SK-N-SH (cell line): ENCODE measurements at places on chromosomes 3 and 15. TPM values are rescaled to one million over a fixed set of nuclear protein-coding genes. Genes with fewer than 3 reads are reported as not detected.

Gene FMN1
- 9.1 and 10.5 TPM in 2 replicates for polyA plus RNA-seq

Gene TRIM42
- polyA plus RNA-seq, result not detected in 2 replicates

Gene GOLGA6L9
- 7.3 and 7.4 TPM in 2 replicates for polyA plus RNA-seq

Gene SLC28A2
- not detected in 2 replicates for polyA plus RNA-seq

Gene ARHGAP31
- 4.4 and 7.7 TPM in 2 replicates for polyA plus RNA-seq

Gene TIMP4
- polyA plus RNA-seq, result not detected in 2 replicates

Gene KY
- 1.9 and 2.4 TPM in 2 replicates for polyA plus RNA-seq

DNA sequence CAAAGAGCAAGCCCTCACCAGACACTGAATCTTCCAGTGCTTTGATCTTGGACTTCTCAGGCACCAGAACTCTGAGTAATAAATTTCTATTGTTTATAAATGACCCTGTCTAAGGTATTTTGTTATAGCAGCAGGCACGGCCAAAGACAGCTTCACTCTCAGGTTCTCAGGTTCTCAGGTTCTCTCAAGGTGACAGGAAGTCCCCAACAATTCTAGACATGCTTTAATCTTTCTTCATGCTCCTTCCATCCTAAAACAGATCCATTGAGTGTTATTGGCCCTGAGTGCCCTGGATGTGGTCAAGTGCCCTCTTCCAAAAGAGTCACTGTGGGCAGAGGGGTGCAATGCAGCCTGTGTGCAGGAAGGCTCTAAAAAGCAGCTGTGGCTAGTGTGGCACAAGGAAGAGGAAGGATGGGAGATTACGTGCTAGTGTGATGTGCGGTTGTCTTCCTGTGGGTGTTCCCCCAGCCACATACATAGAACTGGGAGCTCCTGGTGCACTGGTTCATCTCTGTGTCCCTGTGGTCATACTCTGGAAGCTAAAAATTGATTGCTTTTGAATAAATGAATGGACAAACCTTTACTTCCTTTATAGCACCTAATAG, 11.0 kb upstream of the RAB7A start:
- H3K4me3 ChIP-seq, result no peak overlapping the region
- H3K36me3 ChIP-seq, result no peaks in the 10 kb centered on the region
- H3K27ac ChIP-seq, result no peak overlapping the region
- H3K27me3 ChIP-seq, result no peaks in the 10 kb centered on the region; the same call in 1 of the 2 replicates

- H3K36me3 ChIP-seq, result no peaks in the 10 kb centered on the region
- no peak overlapping the region for H3K4me3 ChIP-seq
- no peak overlapping the region for H3K27ac ChIP-seq
- DNase-seq, result no peak
These were observed 16.9 kb upstream of the GUCA1C start for GRCh38 chr3:108970561-108970960.

DNA sequence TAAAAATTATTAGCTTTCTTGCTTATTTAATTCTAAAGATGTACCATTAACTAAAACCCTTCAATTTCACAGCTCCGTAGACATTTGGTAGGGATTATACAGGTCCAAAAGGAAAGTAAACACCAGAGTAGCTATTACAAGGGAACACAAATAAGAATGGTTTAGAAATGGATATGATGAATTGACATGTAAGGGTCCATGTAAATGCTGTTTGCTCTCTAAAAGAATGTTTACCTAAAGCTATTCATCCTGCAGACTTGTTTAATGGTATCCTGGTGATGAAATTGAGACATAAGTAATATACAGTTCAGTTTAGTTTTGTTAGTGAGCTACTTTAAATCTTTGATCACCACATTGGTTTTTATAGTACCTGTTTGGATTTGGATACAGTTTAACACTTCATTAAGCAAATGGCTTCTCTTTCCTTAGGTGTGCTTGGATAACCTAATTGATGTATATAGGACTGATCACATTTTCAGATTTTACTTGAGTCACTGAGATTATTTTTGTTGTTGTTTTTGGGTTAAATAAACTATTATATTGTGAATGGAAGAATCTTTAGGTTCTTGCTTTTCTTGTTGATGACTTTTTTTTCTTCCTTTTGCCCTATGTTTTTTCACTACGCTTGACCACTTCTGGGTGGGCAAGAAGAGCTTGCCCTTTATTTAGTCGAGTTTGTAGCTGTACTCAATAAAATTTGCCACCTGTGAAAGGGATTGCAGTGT, 115.4 kb downstream of the TCF12 start:
- H3K4me3 ChIP-seq, result no peak overlapping the region
- H3K27ac ChIP-seq, result no peak overlapping the region
- no peaks in the 10 kb centered on the region for H3K27me3 ChIP-seq
- H3K4me1 ChIP-seq, result peaks cover 9% of the 10 kb centered on the region
- no peak for DNase-seq

DNA sequence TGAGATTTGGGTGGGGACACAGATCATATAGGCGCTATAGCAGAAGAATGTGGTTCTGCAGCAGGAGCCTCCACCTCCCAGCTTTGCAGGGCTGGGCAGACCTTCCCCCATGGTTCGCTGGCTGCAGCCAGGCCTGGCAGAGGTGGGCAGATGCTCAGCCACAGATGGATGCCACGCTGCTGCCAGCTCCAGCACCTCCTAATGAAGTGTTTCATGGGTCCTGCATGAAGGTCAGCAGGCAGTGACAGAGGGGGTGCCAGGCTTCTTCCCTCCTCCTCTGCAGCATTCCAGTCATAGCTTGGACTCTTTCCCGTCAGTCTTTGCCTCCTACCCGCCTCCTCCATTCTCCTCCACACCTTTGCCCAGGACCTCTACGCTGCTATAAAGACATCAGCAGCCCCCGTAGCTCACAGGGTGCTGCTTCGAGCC, 85.9 kb downstream of the SLCO3A1 start:
- H3K4me3 ChIP-seq, result no peak overlapping the region
- H3K27me3 ChIP-seq, result no peaks in the 10 kb centered on the region
- H3K27ac ChIP-seq, result no peak overlapping the region

DNA sequence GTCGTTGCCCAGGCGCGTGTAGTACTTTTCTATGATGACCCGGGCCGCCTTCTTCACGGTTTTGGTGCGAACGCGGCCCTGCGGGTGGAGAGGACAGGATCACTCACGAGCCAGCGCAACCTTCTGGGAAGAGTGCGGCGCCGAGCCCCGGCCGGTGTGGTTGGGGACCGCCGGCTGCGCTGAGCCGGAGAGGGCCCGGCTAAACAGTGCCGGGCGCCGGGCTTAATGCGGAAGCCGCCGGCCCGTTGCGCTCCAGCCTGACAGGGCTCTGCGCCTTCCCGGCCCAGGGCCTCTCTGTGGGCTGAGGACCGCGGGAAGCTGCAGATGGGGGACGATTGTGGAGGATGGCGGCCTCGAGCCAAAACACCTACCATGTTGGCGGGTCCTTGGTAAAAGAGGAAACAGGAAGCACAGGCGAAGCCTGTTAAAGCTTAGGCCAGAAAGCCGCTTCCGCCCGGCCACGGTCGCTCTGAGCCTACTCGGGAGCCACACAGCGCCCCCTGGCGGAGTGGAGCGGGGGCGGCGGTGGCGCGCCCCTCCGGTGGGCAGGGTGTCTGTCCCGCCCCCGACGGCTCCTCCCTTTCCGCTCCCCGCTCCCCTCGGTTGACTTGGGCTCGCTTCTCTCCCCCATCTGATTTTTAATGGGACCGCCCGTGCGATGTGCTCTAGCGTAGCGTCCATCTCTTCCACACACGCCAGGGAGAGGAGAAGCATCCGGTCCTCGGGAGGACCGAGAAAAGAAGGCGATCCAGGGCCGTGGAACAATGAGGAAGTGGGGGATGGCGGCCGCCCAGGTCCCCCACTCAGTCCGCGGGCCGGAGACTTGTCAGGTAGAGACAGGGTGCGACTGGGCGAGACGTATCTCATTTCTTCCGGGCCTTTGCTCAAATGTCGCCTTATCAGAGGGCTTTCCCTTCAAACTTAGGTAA, at the start of gene RPS17:
TSS of gene RPS17 (minus strand) at position 403 of the 929 bp plus-strand sequence. CDS start at position 374, 29 bp downstream.
- peak within 1 kb of the TSS; percentile 84 for H3K27ac ChIP-seq
- H3K4me1 ChIP-seq, result peaks cover 19% of the 10 kb centered on the region
- peaks cover 36% of the 10 kb centered on the region for H3K36me3 ChIP-seq
- no peaks in the 10 kb centered on the region for H3K27me3 ChIP-seq

DNA sequence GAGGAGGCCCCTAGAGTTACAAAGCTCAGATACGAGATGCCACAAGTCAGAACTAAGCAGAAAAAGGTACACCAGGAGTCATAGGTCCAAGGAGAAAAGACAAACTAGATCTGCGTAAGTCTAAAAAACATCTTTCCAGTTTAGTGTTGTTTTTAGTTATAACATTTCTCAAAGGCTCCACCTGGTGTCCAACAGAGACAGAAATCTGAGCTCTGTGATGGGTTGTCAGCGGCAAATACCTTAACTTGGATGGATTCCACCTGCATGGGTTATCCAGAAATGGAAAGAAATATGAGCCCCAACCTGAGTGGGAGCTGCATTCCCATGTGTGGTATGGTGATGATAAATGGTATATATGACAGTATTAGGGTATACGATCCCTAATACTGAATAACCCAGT, 238.6 kb upstream of the CHRM5 start:
- H3K27ac ChIP-seq, result no peak overlapping the region
- DNase-seq, result peak; percentile 14
- no peaks in the 10 kb centered on the region for H3K4me1 ChIP-seq
- H3K4me3 ChIP-seq, result no peak overlapping the region
- no peaks in the 10 kb centered on the region for H3K36me3 ChIP-seq

DNA sequence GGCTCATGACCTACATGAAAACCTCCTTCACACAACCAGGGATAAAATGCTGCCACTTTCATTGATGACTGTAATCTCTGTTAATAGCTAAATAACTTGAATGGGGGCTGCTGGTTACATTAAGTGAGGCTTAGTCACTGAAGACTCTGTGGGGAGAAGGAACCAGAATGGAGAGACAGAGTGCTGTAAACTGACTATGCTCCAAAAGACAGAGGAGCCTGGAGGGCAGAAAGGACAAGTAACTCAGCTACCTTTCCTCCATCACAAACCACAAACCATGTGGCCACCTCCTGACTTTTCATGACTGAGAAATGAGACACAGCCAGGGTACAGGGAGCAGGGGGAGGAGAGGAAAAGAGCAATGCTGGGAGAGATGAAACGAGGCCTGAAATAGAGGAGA, 97.1 kb upstream of the TRIM42 start:
- H3K36me3 ChIP-seq, result no peaks in the 10 kb centered on the region
- no peak overlapping the region for H3K4me3 ChIP-seq

- no peaks in the 10 kb centered on the region for H3K27me3 ChIP-seq
- DNase-seq, result no peak
- H3K4me1 ChIP-seq, result no peaks in the 10 kb centered on the region
These were observed 46.2 kb upstream of the PRTG start for GRCh38 chr15:55789066-55789660.

GRCh38 chr15:40061212-40061901, 22.4 kb upstream of the SRP14 start:
- no peak overlapping the region for H3K4me3 ChIP-seq
- H3K27me3 ChIP-seq, result no peaks in the 10 kb centered on the region
- peaks cover 10% of the 10 kb centered on the region for H3K4me1 ChIP-seq
- no peak overlapping the region for H3K27ac ChIP-seq
- H3K36me3 ChIP-seq, result no peaks in the 10 kb centered on the region
- no peak for DNase-seq

GRCh38 chr3:105615814-105616213, 249.1 kb downstream of the ALCAM start:
- H3K36me3 ChIP-seq, result no peaks in the 10 kb centered on the region
- H3K4me1 ChIP-seq, result no peaks in the 10 kb centered on the region
- H3K27me3 ChIP-seq, result no peaks in the 10 kb centered on the region
- H3K27ac ChIP-seq, result no peak overlapping the region
- H3K4me3 ChIP-seq, result no peak overlapping the region

DNA sequence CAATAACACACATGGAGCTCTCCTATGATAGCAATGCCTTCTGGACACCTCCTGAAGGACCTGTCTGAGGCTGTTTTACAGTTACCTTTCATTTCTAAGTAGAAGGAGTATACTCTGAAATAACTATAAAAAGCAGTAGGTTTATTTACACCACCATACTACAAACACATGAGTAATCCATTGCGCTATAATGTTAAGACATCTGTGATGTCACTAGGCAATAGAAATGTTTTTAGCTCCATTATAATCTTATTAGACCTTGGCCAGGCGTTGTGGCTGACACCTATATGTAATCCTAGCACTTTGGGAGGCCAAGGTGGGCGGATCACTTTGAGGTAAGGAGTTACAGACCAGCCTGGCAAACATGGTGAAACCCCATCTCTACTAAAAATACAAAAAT, 24.7 kb downstream of the PXK start:
- no peak overlapping the region for H3K27ac ChIP-seq
- H3K4me3 ChIP-seq, result no peak overlapping the region
- H3K36me3 ChIP-seq, result no peaks in the 10 kb centered on the region
- H3K4me1 ChIP-seq, result peaks cover 3% of the 10 kb centered on the region; the same call in 1 of the 2 replicates
- no peak for DNase-seq

GRCh38 chr3:160401291-160402095, 2.0 kb downstream of the SMC4 start:
- peaks cover 27% of the 10 kb centered on the region for H3K36me3 ChIP-seq
- H3K27me3 ChIP-seq, result no peaks in the 10 kb centered on the region
- H3K4me1 ChIP-seq, result peaks cover 6% of the 10 kb centered on the region; the same call in 1 of the 2 replicates
- H3K27ac ChIP-seq, result peak overlapping the region; percentile 88
- peak overlapping the region; percentile 79 for H3K4me3 ChIP-seq

DNA sequence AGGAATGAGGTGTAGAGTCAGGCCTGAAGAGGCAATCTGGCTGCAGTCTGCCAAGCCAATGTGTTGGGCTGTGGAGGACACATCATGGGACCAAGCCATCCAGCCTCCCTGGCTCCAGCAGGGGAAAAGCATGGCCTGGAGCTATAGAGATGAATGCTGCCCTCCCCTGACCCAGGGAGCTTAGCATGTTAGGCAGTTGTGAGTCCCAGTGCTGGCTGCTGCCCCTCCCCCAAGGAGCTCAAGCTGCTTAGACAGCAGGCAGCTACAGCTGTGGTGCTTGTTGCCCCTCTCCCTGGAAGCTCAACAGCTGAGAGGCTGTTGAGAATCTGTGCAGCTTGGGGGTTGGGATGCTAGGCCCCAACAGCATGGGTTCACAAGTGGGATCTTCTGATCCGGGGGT, 85.6 kb upstream of the DNAJC19 start:
- no peaks in the 10 kb centered on the region for H3K36me3 ChIP-seq
- DNase-seq, result no peak
- no peak overlapping the region for H3K4me3 ChIP-seq
- H3K27ac ChIP-seq, result no peak overlapping the region
- H3K27me3 ChIP-seq, result no peaks in the 10 kb centered on the region

DNA sequence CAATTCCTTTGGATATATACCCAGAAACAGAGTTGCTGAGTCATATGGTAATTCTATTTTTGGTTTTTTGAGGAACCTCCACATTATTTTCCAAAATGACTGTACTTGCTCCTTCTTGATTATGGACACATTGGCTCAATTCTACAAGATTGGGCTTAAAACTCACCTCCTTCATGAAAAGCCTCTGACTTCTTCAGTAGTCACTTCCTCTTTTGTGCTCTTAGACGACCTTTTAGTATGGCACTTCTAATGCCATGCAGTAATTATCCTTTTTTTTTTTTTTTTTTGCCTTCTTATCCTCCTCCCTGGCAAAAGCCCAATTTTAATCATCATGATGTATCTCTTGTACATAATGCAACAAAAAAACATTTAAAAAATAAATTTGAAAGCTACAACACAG, 33.0 kb upstream of the ABHD17C start:
- no peak overlapping the region for H3K27ac ChIP-seq
- DNase-seq, result no peak
- H3K36me3 ChIP-seq, result no peaks in the 10 kb centered on the region
- no peaks in the 10 kb centered on the region for H3K4me1 ChIP-seq

- H3K4me1 ChIP-seq, result peaks cover 14% of the 10 kb centered on the region
- 0 out of 2 replicates have a peak overlapping the region, but pooled peaks have one; percentile 14 for H3K27ac ChIP-seq
- no peak for DNase-seq
- no peaks in the 10 kb centered on the region for H3K27me3 ChIP-seq
- H3K4me3 ChIP-seq, result no peak overlapping the region
These were observed 3.9 kb upstream of the VPS8 start for GRCh38 chr3:184808021-184808420.
